ENCODE measurements at places on chromosomes 7 and 10.

GRCh38 chr7:123366626-123367025, 166.9 kb upstream of the SLC13A1 start:
- no peak for DNase-seq

DNA sequence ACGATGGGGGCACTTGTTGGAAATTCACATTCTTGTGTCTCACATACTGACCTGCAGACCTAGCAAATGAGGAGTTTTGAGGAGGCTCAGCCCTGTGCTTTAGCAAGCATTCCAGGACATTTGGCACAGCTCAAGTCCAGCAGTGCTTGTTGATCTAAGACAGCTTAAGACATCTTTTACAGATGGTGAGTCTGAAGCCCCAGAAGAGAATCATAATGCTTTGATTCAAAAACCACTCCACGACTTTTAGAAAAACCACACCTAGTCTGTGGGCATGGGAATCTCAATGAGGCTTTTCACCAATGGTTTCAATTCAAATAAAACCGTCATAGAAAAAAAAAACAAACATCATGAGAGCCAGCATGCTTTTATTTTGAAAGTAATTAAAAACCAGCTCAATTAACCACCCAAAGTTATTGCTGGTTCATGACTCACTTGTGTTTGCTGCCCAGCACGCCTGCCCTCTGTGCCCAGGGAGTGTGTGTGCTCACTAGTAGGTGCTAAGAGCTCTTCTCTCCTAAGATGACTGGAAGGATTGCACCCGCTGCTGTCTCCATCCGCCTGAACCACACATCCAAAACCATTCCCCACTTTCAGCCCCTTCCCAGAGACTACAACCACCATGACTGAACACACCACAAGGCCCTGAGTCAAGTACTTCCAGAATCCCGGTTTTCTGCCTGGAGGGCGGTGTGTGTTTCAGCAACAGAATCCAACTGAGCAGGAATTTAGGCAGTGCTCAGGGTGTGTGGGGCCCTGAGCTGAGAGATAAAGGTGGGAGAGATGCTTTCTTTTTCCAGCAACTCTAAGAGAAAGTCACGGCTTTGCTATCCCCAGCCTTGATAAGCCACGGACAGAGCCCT, 130.2 kb upstream of the ADAM12 start:
- no peak for DNase-seq

DNA sequence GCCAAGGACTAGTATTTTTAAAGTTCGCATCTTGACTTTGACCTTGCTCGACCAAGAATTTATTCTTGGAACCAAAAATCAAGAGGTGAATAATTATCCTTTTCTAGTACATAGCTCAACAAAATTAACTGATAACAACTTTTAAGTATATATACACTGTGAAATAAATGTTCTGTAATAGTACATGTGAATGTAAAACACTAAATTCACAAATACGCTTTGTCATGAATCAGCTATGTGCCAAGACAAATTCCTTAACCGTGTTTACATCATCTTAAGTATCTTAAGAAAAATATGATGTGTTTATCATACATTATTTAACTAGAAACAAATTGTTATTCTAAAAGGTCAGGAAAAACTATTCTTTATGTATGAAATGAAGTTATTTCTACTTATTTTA, 83.3 kb downstream of the CUL2 start:
- DNase-seq: no peak

DNA sequence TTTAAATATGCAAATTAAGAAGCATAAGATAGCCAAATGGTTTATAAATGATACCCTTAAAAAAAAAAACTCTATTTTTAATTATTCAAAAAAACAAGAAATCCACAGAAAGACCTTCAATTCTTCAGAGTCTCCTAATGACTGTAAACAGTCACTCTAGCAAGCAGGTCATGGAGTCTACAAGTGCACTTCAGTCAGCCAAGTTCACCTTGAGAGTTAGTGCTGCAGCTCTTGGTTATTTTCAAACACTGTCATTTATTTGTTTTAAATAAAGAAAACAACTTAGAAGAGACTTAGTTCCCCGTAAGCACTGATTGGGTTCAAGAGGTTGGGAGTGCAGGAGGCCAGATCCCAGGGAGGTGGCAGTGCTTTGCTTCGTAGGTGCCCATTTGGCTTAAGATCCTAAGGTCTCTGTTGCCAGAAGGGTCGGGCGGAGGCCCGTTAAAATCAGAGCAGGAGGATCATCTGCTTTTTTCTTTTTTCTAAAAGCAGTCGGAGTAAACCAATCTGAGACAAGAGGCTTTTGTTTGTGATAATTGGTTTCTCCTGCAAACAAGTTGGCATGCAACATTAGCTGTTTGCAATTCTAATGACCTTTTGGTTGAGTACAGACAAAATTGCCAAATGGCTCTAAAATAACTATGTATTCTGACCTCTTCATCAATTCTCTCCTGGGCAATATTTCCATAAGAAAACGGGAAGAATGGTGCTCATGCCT, 86.4 kb upstream of the ELMO1 start:
- no peak for DNase-seq

DNA sequence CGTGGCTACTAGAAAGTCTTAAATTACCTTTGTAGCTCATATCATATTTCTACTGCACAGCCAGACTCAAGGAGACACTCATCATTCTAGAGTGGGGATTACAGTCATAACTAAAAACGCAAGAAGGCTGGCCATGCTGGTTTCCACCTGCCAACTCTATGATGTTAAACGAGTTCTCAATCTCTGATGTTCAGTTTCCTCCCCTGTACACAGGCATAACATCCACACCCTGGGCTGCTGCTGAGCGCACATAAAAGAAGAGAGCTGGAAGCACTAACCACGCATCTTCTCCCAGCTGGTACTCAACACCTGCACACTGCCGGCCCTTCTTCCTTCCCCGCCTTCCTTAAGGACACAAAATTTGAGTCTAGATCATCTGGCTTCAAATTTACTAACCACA, 60.5 kb downstream of the SORBS1 start:
- DNase-seq: no peak

DNA sequence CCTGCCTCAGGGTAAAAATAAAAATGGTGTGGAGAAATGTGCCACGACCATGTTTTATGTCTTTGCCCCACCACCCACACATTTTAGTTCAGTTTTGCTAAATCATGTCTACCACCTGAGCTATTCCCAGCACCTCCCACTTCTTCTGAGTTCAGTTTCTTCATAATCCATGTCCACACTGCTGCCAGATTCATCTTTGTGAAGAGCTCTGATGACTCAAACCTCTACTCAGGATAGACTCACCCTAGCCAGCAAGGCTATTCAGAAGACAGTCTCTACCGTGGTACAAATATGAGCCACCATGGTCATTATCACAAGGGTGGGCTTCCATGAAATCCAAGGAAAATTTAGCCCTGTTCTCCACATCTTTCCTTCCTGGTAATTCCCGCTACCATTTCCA, 231.1 kb upstream of the PRKCQ start:
- no peak for DNase-seq

DNA sequence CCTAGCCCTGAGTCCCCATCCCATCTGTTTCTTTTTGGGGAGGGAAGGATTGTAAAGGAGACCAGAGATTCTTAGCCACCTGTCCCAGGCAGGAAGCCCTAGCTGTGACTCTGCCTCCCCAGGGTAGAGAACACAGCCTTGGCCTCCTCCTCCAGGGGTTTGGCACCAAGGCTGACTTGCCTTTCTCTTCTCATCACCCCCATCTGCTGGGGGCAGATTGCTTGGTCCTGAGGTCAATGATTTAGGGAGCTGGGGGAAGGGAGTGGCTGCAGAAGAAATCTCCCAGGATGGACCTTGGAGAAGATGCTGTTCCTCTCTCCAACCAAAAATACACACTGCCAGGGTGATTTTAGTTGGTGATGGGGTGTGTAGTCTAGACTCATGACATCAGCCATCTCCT, 2.6 kb upstream of the MNX1 start:
- DNase-seq: no peak

DNA sequence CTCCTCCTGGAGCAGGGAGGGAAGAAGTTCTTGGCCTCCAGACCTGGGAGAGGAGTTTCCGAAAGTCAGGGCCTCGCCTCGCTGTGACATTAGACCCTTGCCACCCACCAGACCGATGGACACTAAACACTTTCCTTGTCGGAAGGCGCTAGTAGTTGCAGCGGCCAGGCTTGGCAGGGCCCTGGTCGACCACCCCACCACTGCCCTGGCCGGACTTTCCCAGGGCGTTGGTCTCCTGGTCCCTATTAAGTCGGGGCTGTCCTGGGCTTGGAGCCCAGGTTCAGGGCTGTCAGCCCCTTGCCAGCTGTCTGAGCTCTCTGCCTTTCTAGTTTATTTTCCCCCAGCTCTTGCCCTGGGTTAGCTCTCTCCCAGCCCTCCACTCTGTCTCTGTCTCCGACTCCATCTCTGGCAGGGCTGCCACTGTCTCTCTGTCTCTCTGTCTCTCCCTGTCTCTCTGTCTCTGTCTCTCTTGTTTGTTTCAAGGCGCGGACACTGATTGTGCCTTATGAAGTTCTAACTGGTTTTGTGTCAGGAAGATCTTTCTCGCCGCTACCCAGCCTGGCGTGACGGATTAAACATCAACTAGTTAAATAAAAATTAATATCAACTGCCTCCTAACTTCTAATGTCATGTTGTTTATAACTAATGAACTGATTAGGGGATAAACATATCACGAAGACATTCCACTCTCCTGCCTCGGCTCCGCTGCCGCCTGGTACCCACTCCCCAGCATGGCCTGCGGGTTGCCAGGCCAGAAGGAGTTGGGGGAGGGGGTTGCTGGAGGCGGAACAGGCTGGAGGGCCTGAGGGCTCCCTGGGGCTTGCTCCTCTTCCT, 13.8 kb upstream of the PAX2 start:
- DNase-seq: no peak

- no peak for DNase-seq
Measured at GRCh38 chr7:23615331-23615730, 18.1 kb downstream of the CCDC126 start.

- no peak for DNase-seq
Measured at GRCh38 chr10:91127341-91128082, 93.0 kb upstream of the PCGF5 start.

DNA sequence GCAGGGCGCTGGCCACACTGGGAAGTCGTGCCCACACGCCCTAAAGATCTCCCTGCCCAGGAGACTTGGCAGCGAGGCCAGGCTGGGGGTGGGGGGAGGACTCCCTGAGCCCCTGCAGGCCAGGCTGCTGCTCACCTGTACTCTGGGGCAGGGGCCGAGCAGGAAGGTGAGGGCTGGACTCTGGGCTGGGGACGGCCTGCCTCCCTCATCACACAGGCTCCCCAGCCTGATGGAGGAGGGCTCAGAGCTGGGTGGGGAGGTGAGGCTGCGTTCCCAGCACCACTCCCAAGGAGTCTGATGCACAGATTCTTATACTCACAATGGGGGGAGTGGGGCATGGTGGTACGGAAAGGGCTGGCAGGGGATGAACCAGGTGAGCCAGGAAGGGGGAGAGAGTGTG, 71.2 kb downstream of the ELFN1 start:
- DNase-seq: no peak

DNA sequence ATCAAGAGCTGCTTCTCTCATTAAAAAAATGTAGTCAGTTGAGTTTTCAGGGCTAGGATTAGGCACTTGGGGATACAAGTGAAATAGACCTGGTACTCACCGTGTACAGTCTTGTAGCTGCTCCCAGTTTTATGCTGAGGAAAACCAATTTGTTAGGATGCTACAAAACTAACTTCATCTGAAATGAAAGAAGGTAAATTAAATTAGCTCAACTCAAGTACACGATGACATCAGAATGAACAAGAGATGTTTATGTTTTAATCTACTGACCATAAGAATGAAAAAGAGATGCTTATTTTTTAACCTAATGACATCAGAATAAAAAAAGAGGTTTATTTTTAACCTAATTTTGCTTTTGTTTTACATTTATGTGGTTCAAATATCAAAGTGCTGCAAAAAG, 73.7 kb downstream of the AP3M1 start:
- no peak for DNase-seq

GRCh38 chr7:15947754-15948153, 261.3 kb upstream of the MEOX2 start:
- no peak for DNase-seq

DNA sequence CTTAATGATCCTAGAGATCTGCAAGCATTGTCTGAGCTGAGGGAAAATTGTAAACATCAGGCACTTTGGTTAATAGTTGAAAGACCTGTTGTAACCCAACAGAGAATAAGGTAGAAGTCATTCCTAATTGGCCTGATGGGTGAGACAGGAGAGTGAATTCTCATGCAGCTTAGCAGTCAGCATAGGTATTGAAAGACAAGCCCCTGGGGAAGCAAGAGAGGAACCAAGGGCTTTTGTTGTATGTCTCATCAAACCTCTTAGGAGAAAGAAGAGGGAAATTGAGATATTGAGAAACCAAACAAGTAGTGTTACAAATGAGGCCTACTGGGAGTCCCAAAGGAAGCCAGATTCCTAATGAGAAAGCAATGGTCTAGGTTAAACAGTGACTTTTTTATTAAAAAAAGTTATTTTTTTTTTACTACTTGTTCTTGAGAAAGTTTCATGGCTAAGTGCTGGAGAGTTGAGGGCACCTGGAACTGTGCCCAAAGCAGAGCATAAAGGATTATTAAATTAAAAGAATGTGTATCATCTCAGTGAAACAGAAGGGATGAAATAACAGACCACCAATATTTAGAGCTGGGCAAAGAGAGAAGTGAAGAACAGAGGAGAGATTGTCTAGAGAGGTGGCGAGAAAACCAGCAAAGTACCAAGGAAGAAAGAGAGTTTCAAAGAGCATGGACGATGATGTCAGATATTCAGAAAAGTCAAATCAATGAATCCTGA, 168.9 kb downstream of the CDK14 start:
- DNase-seq: no peak

DNA sequence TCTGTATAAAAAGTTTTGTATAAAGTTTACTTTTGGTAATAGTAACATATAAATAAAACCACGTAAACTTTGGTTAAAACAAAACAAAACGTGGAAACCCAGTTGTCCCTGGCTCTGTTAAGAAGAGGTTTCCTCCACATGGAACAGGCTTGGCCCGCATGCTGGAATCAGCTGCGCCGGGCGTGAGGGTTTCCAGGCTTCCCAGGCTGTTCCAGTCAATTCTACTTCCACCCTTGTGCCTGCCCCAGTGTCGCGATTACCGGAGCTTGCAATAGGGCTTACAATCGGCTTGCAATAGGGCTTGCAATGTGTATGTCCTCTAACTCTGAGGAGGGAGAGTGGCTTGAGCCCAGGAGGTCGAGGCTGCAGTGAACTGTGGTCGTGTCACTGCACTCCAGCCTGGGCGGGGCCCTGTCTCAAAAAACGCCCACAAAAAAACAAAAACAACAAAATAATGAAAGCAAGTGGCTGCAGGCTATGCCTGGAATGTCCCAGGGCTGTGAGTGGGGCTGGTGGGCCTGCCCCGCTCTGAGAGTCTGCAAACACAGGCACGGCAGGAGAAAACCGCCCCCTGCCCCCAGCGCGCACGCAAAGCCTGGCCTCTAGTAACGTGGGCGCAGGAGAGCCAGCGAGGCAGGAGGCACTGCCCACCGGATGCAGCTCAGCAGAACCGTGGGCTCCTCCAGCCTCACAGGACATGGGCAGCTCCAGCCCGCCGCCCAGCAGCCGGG, 16.3 kb downstream of the CYP2W1 start:
- DNase-seq: no peak

- no peak for DNase-seq
Measured at GRCh38 chr10:102599565-102600327, 44.5 kb upstream of the TRIM8 start.

DNA sequence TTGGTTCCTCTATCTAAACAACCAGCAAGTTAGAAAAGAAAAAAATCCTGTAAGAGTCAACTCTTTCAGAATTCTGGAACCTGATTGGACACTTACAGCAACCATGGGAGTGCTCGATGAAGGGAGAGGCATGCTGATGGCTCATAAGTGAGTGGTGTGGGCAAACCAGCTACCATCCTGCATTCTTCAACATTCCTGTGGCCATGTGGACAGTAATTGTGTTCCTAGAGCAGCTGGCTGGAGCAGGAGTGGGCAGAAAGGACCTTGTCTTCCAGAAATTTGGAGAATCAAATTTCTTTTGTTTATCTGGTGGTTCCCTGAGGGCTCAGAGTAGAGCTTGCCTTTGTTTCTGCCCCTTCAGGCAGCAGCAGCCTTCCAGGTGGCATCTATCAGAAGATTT, 22.5 kb upstream of the MYL7 start:
- DNase-seq: no peak
